Activated naive CD8-positive, alpha-beta T cell treated with anti-CD3 and anti-CD28 coated beads, Interleukin-2, amount 10 ng/mL, durations not matched to agents 7 days and 5 days (primary cell): ENCODE measurements at places on chromosomes 3 and 15.
A peak's percentile ranks its signal among the peaks of the same experiment; 100 is the strongest.

DNA sequence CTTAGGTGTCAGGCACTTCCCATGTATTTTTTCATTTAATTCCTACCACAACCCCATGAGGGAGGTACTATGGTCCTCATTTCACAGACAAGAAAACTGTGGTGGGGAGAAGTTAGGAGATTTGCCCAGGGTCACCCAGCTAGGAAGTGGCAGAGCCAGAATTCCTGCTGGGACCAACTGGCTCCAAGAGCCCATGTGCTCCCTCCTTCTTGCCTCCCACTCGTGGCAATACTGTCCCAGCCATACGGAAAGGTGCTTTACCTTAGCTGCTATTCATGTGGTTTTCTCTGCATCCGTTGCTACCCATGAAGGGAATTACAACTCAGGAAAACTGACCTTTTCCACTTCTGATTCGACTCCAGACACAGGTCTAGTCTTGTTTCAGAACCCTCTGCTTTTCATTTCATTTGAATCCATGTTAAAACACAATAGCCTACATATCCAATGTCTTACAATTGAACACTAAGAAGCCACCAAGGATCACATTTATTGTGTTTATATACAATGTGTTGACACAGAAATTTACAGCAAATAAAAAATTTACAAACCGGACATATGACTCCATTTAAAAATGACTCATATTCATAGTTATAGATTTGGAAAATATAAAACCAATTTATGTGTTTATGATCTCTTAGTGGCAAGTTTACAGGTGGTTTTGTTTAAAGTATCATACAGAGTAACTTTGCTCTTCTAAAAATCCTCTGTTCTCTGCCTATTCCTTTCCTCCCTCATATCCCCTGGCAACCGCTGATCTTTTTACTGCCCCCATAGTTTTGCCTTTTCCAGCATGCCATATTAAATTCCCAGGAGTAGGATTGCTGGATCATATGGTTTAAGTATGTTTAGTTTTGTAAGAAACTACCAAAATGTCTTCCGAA is 58.8 kb downstream of the BTD start:
- peaks cover 28% of the 10 kb centered on the region for H3K27me3 ChIP-seq
- peaks cover 5% of the 10 kb centered on the region for H3K4me1 ChIP-seq
- DNase-seq: no peak

- H3K27ac ChIP-seq: no peak overlapping the region
- no peaks in the 10 kb centered on the region for H3K27me3 ChIP-seq
- no peaks in the 10 kb centered on the region for H3K36me3 ChIP-seq
- H3K4me3 ChIP-seq: no peak overlapping the region
These were observed 12.6 kb downstream of the C3orf85 start for GRCh38 chr3:109149078-109149477.

- H3K36me3 ChIP-seq: peaks cover 7% of the 10 kb centered on the region
- no peaks in the 10 kb centered on the region for H3K27me3 ChIP-seq
- no peak overlapping the region for H3K27ac ChIP-seq
- no peak for DNase-seq
- peaks cover 10% of the 10 kb centered on the region for H3K4me1 ChIP-seq
These were observed 96.5 kb upstream of the TSPAN3 start for GRCh38 chr15:77167406-77167805.

DNA sequence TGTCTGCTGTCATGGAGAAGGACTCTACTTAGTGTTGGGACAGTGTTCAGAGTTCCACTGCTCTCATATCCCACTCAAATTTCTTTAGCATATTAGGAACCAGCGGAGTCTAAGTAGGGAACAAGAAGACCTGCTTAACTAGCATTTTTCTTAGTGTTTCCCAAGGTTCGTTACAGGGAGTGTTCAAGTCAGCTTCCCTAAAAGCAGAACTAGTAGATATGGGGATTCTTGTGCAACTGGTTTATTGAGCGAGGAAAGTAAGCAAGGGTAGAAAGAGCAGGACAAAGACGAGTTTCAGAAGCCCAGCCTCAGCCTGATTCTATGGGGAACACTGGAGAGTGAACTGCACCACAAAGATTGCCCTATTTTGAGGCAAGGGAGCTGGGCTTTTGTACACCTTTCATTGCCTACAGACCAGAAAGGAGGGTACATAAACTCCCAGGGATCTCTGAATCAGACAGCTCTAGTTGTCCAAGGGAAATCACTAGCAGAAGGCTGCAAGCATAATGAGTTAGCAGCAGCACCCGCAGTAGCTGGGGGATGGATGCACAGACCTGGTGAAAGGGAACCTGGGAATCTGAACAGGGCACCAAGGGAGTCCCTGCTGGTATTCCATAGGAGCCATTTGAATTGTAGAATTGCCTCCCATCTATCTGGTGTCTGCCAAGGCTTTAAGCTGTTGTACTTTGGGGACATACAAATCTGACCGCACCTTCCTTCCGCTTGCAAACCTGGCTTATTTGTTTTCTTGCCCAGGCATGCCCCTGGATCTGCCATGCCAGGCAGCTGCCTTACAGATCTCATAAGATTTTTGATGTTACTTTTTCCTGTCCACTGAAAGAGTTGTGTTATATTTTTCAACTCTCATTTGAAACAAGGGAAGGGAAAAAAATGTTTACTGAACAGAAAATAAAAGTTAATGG is 15.1 kb downstream of the CMTM7 start:
- no peak overlapping the region for H3K4me3 ChIP-seq
- peaks cover 47% of the 10 kb centered on the region for H3K4me1 ChIP-seq
- H3K27ac ChIP-seq: peak overlapping the region; percentile 73
- no peak for DNase-seq
- H3K36me3 ChIP-seq: peaks cover 38% of the 10 kb centered on the region

DNA sequence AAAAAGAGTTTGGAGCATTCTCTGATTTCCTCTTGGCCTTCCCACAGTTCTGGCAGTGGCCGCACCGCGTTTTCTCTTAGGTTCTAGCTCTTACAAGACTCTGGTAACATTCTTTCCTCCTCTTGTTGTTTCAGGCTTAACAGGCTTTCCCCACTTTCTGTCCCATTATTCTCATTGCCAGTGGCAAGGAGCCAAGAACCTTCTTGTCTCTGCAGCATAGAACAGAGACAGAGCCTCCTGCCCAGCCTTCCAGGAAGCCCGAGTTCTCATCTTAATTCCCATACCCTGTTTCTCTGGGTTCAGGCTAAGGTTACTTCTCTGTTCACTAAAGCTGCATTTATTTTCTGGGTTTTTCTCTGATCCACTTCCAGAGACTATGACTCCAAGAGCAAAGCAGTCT is 61.1 kb downstream of the DUT start:
- H3K27me3 ChIP-seq: peaks cover 5% of the 10 kb centered on the region
- DNase-seq: no peak
- no peak overlapping the region for H3K27ac ChIP-seq
- H3K4me1 ChIP-seq: no peaks in the 10 kb centered on the region
- H3K36me3 ChIP-seq: no peaks in the 10 kb centered on the region
- no peak overlapping the region for H3K4me3 ChIP-seq

DNA sequence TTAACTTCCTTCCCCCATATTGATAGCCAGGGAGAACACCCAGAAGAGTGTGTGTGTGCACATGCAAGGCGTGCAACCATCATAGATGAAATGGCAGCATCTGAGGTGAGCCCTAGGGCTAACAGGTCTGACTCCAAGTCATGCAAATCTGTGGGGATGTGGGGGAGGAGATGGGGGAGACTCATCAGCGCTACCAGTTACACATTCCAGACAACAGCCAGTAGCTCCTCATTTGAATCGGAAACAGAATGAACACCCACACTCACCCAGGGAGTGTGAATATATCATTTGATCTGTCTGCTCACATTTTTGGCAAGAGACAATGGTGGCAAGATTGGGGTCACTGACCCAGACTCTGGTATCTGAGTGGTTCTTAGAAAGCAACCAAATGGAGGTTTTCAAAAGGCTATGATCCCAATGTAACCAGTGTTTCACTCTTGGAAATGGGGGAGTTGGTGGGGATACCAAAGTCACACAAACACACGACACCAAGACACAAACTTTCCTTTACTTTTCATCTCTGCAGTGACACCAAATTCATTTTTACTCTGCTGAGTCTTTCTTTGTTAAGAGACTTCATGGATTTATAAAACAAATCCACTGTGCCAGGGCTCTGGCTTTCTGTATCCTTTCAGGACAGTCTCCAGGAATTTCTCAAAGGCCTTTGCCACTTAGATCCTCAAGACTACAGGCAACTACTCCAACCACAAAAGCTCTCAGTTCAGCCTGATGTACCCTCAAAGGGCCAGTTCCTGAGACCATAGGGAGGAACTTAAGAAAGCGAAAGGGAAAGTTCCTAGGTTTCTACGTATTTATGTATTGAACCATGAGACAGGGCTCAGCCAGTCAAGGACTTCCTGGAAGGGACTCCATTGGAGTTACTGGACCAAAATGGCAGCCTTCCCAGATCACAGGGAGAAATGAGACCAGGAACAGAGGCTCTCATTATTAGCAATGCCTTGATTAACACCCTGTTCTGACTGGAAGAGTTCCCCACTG is 2.2 kb downstream of the CDCP1 start:
- peaks cover 3% of the 10 kb centered on the region for H3K36me3 ChIP-seq
- H3K27ac ChIP-seq: no peak overlapping the region
- DNase-seq: no peak

GRCh38 chr15:97984157-97984556 is 23.7 kb downstream of the ARRDC4 start:
- H3K36me3 ChIP-seq: no peaks in the 10 kb centered on the region
- H3K27ac ChIP-seq: no peak overlapping the region
- no peaks in the 10 kb centered on the region for H3K4me1 ChIP-seq
- DNase-seq: no peak
- H3K4me3 ChIP-seq: no peak overlapping the region
- no peaks in the 10 kb centered on the region for H3K27me3 ChIP-seq
